Body of pancreas (tissue), 4 donors: ENCODE measurements at places on chromosomes 6 and 20.

- no peak for DNase-seq
Measured at GRCh38 chr6:149217466-149217888, 100.0 kb upstream of the TAB2 start.

GRCh38 chr6:77620278-77620882 is 32.5 kb upstream of the MEI4 start:
- peak; percentile 14 for DNase-seq

DNA sequence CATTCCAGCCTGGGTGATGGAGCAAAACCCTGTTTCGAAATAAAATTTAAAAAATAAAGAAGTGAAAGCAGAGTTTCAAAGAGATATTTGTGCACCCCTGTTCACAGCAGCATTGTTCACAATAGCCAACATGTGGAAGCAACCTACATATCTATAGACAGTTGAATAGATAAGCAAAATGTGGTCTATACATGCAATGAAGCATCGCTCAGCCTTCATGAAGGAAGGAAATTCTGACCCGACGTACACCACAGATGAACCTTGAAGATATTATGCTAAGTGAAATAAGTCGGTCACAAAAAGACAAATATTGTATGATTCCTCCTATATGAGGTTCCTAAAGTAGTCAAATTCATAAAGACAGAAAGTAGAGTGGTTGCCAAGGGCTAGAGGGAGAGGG is 6.5 kb upstream of the NCOA6 start:
- no peak for DNase-seq

DNA sequence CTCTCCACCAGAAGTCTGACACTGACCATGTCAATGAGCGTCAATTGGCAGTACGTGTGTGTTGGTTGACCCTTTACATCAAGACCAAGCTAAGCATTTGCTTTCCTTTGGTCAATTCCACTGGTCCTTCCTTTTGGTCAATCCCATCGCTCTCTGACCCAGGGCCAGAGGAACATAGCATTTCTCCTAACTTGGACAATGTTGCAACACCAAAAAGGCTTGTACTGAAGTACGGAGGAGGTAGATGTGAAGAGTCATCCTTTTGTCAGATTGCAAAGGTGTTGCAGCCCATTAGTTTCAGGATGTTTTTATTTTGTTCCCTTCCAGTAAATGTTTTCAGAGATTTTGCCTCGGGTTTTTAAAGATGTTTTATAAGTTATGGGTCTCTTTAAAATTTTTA is 24.6 kb downstream of the EDN1 start:
- DNase-seq, result no peak

GRCh38 chr20:44838521-44838920 is 28.2 kb upstream of the RIMS4 start:
- no peak for DNase-seq

DNA sequence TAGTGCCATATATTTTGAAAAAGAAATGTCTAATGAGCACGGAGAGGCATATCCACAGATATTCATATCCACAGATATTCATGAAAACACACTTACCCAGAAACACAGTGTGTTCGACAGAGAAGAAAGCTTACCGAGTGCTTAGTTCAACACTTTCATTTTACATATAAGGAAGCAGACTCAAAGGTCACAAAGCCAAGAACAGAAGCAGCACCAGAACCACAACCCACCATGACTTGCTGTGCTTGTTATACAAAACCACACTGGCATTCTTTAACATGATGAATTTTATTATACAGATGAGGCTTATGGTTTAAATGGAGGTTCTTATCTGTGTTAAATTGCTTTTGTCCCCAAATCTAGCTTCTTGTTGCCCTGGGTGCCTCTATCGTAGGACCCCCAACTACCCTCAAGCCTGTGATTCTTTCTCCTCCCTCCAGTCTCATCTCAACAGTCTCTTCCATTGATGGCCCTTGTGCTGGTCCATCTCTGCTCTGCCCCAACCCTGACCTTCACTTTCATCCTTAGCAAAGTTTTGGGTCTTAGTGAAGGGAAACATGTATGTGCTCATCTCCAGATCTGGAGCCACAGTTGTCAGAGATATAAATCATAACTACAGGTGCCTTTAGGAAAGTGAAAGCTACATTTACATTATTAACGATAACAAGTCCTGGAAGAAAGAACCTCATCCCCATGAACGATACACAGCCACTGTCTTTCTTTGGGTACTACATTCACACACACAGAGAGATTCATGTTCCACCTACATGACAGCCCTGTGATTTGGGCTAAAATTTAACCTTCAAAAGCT is 40.0 kb downstream of the SF3B5 start:
- no peak for DNase-seq

- no peak for DNase-seq
Measured at GRCh38 chr20:23111944-23112342, 25.8 kb upstream of the CD93 start.

GRCh38 chr6:43124481-43124880 is 46.6 kb upstream of the SRF start:
- DNase-seq, result no peak

DNA sequence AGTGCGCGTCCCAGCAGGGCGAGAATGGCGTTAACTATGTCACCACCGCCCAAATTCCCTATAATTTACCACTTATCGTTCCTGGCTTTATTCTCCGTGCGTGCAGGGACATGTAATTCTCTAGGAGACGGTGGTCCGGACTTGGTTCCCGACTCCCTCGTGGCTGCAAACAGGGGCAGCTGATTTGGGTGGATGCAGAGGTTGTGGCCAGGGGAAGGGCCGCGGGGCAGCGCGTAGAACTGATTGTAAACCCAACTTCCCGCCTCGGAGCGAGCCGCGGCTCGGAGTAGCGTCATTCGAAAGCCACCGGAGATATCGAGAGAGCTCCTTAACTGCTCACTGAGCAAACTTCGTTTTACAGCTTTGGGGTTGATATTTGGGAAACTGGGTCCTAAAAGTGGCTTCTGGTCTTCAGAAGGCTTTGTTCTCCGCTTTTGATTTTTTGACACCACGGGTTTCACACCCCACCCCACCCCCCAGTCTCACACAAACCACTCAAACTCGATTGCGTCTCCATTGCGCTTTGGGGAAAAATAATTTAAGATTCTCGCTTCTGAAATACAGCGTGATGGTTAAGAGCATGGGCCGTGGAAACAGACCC is 17.5 kb upstream of the ZSCAN9 start:
- no peak for DNase-seq

- no peak for DNase-seq
Measured at GRCh38 chr6:85016726-85017125, 252.3 kb upstream of the TBX18 start.

DNA sequence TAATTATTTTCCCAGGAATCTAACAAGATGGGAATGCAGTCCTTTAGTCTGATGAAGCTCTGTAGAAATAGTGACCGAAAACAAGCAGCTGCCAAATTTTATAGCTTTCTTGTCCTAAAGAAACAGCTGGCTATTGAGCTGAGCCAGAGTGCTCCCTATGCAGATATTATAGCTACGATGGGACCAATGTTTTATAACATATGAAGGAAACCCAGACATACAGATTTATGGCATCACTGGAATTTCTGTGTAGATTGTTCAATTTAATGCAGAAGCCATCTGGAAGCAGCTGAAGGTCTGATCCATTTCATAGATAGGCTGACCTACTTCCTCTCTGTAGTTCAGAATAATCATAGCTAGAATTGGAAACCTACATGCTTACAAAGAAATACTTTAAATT is 11.8 kb upstream of the SNPH start:
- DNase-seq, result no peak

GRCh38 chr6:49662231-49662891 is 25.7 kb upstream of the RHAG start:
- DNase-seq, result no peak

GRCh38 chr6:40387127-40387870 is 199.9 kb downstream of the LRFN2 start:
- DNase-seq, result no peak

DNA sequence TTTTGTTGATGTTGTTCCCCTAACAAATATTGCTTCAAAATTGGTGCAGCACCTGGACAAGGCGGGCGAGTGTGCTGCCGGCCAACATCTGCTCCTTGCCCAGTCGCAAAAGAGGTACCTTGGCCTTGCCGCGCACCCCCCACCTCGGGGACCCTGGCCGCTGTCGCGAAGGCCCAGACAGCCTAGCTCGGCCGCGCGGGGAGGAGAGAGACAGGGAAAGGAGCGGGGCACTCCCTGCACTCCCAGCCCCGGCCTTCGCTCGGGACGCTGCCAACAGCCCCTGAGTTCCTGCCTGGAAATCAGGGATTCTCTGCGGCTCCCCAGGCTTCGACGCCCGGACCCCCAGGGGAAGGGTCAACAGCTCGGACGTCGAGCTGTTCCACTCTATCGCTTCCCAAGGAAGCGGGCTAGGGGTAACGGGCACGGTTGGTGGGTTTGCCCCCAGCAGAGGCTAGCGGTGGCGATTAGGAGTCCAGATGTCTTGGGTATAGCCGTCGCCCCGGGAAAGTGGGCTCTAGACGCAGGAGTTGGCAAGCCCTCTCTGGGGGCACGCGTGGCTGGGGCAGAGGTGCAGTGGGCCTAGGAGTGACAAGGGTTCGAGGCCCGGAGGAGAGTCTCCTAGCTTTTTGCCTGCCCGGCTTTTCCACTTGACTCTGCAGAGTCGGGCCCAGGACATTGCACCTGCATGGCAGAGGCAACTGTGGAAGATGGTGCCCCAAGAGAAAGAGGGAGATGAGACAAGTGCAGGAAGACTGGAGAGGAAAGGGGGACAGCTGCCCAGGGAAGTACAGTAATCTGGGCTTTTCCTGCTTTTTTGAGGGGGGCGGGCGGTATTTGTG is 8.2 kb downstream of the POU3F2 start:
- DNase-seq, result no peak
